Stimulated activated CD4-positive, alpha-beta T cell treated with anti-CD3 and anti-CD28 coated beads, Interleukin-15, amount 100 ng/mL, for 1 hour (primary cell): ENCODE measurements at places on chromosomes 7 and 10.

GRCh38 chr7:120028636-120029035 lies 244.3 kb upstream of the KCND2 start:
- no peak for DNase-seq

GRCh38 chr10:50326757-50327701 lies 75.7 kb upstream of the ASAH2 start:
- no peak for DNase-seq

DNA sequence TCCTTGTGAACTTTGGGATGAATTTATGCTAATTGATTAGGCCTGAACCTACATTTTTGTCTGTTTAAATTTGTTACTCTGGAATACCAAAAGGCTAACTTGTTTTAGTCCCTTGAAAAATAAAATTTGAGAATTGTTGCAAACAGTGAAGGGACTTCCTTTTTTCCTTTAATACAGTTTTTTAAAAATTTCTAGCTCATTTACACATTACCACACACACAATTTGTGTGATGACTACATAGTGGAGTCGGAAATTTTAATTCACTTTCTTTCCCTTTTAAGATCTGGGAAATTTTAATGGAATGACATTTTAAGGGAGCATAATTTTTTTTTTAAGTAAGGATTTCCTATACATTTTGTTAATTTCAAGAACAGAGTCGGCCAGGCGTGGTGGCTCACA lies 8.6 kb upstream of the TMEM236 start:
- DNase-seq = no peak

DNA sequence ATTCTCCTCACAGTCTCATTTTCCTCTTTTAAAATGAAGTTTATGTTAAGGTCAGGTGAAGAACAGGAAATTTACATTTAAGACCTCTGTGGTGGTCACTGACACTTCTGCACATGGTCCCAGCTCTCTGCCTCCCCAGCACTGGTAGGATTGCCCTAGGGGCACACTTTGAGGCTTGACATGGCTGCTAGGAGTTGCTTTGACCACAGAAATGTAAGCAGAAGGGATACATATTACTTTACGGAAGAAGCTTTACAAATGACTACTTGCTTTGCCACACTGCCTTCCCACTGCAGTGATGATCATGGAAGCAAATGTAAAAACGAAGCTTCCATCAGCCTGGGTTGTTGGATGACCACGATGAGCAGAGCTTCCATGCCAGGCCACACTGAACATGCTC lies 53.1 kb upstream of the RSU1 start:
- DNase-seq = no peak

GRCh38 chr7:108108131-108108530 lies 22.0 kb downstream of the LAMB4 start:
- no peak for DNase-seq

- no peak for DNase-seq
These were observed 216.5 kb upstream of the TEX47 start for GRCh38 chr7:89012016-89012415.

DNA sequence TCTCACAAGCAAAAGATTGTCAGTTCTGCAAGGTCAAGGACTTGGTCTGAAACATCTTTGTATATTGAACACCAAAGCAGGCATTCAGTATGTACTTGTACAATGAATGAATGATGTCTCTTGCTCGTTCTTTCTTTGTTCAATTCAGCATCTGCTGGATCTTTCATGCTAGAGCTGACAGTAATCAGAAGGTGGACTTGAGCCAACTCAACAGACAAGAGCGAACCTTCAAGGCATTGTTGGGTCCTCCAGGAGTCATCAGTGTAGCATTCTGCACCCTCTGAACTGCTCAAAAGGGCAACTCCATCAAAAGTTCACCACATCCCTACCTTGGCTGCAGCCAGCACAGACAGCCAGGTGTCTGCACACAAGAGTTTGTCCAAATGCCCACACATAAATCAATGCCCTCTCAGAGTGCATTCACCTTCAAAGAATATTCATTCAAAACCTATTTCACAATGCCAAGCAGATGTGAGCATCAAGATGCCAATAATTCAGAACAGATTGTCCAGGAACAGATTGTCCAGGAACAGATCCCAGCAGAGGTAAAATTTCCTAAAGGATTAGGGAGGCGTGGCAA lies 386.7 kb downstream of the CALN1 start:
- DNase-seq = no peak

GRCh38 chr7:365593-365992 lies 75.6 kb downstream of the FOXL3 start:
- DNase-seq = no peak

GRCh38 chr7:112802406-112802805 lies 12.2 kb upstream of the TMEM168 start:
- DNase-seq = no peak

DNA sequence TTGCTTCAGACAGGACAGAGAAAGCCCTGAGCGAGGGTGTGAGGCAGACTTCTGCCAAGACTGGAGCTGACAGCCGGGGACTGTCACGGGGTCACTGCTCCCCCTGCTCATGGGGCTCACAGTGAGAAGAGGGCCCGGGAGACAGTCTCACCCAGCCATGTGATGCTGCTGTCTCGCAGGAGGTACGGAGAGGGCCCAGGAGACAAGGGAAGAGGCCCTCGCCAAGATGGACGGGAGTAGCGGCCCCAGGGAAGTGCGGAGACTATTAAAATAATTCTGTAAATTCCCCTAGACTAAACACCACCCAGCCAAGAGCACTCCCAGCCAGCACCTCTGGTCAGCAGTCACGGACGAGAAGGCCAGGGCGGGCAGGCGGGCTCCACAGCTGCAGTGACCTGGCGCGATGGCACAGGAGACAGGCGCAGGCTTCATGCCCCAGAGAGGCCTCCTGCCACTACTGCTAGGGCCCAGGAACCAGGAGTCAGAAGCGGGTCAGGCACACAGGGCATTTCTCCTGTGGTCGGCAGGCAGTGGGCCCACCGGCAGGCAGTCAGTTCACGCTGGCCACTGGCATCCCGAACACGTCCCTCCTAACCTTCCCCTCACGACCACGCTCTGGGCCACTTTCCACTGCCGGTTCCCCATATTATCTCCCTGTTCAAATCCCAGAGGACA lies 24.1 kb downstream of the WDR86 start:
- no peak for DNase-seq

DNA sequence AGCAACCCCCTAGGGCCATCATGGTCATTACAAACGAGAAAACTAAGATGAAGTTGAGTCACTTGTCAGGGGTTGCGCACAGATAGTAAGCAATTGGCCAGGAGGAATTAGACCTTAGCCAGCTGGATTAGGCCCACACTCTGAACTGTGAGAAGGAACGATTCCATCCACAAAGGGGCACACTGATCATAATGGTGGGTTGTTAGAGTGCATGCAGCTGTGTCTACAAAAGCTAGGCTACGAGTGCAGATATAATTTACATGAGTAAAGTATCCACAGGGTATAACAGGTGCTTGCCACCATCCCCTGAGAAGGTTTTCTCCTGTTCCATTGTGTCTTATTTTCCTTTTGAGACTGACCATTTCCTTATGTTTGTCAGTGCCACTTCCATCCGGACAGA lies 16.6 kb upstream of the FAM170B start:
- no peak for DNase-seq

DNA sequence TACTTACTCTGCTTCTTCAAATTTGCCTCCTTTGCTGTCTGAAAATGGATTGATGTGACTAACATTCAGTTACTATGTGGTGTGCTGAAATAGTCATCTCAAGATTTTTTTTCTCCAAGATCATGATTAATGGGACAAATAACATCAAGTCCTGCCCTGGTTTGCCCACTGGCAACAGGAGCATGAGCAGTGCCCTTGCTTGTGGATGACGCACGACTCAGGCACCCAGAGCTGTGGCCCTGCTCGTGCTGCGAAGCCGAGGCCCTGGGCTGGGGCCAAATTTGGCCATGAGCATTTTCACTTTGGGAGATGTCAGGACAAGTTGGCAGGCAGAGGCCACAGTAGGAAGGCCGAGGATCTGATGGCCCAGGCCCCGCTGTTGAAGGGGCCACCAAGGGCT lies 239.8 kb upstream of the IGFBP3 start:
- DNase-seq = no peak

GRCh38 chr10:61744469-61744868 lies 81.7 kb downstream of the CABCOCO1 start:
- no peak for DNase-seq

DNA sequence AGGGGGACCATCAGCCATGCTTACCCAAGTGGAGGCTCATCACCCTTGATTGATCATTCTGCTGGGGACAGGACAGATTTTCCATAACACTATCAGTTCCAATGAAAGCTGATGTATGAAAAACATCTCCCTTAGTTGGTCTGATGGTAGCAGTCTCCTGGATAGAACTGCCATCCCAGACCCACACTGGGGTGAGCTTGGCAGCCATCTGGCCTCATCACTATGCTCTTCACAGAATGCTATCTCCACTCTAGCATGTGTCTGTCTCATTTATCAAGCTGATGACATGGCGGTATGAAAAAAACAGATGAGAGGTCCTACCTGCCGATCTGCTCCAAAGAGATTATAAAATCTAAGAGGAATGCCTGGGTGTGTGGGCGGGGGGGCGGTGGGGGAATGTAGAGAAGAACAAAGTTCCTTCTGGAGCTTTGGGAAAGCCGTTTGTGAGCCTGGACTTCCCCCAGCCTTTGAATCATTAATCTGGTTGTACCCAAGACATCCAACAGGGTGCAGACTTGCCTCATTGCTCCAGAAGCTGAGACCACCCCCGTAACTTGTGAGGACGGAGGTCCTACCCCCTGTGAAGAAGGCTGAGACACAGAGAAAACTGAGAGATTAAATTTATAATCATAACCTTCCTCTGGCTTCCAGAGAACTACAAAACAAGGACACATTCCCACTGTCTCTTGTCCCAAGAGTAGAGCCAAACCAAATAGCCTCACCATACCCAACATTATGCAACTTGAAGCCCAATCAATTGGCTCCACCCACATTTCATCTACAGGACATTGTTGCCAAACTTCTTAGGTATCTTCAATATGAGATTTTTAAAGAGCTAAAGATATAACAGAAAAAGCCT lies 340.8 kb downstream of the KCNMA1 start:
- no peak for DNase-seq

DNA sequence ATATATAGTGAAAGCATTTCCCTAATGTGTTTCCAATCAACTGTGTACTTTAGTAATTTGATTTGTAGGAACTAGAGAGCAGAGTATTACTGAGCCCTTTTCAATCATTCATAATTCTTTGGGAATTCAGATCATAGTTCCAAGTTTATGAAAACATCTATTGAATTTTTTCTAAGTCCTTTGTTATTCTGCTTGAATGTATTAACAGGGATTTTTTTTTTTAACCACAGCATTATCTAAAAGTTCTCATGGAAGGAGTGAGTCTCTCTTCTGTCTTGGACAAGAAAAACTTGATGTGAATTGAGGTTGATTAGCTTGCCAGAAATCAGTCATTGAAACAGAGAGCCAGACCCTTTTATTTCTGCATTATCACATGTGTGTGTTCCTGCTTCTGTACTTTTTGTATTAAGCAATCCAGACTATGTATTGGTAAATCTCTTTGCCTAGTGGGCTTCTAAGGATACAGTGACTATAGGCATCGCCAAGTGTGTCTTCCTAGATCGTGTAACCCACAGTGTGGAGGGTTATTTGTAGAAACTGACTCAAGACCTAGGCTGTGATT lies 59.9 kb downstream of the BMPER start:
- no peak for DNase-seq
